ENCODE measurements at places on chromosomes 2 and 18.

GRCh38 chr2:235512699-235513053 is 18.8 kb downstream of the AGAP1 start:
- DNase-seq: no peak

DNA sequence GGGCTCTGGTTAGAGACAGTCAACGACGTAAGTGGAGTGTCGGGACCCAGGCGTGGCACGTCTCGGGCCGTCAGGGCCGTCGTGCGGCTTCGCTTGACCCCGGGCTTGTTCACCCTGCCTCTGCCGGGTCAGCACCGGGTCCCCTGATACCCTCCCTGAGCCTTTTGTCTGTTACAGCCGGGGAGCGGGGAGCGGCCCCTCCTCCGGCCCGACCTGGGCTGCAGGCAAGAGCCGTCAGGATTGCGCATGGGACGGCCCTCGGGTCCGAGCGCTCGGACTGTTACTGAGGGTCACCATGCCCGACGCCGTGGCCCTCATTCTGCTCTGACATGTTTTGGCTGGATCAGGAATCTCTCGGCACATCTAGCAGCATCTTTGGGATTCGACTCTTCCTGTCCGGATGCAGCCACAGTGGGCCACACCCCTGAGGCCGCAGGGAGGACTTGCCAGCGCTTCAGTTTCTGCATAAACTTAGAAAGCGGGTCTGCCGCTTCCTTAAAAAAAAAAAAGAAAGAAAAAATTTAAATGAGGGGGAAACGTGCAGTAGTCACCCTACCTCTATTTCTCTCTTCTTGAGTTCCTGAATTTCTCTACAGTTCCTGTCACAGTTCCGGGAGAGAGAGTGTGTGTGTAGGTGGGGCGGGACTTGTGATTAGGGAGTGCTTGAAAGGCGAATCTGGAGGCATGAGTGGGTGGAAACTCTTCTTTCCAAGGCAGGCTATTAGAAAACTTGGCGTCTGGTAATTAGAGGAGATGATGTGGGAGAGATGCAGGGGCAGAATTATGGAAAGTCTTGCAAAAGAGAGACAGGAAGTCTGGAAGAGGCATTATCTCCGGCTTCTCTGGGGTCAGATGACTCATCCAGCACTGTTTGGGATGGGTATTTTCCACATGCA is 909 bp downstream of the TMEM87B start:
- DNase-seq: no peak

DNA sequence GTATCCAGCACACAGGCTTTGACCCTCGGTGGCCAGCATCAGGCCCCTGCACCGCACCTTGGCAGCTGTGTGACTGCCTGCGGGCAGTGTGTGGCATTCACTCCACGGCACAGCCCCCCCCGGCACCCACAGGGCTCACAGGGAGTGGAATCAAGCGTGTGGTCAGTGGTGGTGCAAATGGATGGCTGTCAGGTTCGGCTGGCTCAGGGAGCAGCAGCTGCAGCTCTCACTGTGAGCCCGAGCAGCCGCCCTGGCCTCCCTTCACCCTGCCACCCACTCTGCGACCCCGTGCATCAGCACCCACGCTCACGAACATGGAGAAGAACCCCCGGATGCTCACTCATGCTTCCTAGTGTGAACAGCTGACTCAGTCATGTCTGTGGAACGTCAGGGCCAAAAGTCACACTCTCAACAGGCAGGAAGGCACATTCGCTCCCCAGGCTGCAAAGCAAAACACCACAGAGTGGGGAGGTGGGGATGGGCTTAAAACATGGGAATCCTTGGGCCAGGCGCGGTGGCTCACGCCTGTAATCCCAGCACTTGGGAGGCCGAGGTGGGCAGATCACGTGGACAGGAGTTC is 41.5 kb upstream of the GPC1 start:
- no peak for DNase-seq

DNA sequence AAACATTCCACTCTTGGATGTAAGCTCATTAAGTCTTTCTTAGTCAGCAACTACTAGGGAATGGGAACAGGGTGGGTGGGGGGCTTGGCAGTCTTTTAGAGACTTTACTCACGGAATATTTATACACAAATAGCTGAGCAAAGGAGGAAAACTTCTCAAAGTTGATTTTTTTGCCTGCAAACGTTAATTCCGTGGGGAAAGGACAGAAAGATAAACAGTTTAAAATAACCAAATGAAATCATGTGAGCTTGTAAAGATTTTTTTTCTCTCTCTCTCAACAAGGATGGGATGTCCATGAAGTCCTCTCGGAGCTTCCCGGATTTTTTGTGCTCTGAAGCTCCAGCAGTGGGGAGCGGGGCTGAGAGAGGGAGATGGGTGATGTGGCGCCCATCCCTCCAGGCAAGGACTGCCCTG is 32.2 kb upstream of the MAT2A start:
- DNase-seq: no peak

DNA sequence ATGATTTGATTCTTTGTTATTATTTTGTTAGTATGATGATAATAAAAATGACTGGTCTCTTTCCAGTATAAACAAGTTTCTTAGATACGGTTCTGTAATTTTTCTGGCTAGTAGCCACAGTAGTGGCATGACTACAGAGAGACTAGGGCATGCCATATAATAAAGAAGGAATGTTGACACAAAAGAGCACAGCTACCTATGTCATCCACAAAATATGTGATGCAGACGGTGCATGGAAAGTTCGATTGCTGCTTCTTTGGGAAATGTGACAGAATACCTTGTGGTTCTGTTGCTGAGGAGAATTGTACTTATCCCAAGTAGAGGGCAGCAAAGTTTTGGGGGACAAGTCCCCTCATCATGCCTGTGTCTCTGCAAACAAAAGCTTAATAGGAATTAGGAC is 26.1 kb upstream of the SETBP1 start:
- no peak for DNase-seq

GRCh38 chr18:6734726-6735430 is 5.4 kb downstream of the ARHGAP28 start:
- DNase-seq: no peak

DNA sequence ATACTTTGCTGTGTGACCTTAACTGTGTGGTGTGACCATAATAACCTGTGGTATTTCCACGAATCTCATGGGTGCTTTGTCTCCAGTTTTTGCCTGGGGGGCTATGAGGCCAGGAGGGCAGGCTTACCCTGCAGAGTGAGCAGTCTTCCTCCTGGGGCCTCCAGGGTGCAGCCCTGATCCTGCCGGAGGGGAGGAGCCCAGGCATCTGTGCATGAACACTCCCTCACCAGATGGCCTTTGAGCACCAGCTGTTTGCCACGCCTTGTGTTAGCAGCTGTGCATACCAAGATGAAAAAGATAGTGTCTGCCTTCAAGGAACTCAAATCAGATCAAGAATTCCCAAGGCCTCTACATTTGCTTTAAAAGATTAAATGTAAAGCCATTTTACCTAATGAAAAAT is 75.0 kb upstream of the RBM44 start:
- no peak for DNase-seq

GRCh38 chr18:59049721-59050660 is 89.7 kb upstream of the SEC11C start:
- DNase-seq: no peak

DNA sequence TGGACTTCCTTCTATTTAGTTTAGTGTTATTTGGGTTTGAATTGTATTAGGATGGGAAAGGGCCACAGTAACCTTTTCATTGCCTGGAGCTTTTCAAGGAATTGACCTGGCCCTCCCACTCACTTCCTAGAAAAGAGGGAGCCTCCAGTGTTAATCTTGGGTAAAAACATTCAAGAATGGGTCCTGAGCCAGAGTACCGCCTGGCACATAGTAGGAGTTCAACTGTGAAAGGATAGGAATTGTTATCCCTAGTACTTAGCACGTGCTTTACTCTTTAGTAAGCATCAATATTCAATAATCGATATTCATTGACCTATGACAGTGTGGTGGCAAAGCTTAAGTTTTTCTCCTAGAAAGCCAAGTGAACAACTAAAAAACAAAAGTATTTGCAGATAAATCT is 179.9 kb downstream of the IRS1 start:
- DNase-seq: no peak

DNA sequence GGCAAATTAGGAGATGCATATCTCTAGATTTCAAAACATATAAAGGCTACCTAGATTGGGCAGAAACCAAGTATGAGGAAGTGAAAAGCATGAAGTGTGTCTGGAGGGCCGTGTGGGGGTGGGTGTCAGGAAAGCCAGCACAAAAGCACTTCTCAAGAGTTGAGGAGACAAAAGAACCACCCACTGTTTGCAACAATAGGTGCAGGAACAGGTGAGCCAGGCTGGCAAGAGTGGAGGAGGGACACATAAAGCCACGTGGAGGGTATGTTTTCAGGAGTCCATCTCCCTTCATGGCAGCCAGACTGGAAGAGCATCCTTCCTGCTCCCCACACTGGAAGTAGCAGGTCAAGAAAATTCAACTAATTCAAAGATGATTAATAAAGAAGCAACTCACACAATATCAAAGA is 96.4 kb downstream of the CERS6 start:
- no peak for DNase-seq

GRCh38 chr2:134491771-134492441 is 226.9 kb downstream of the TMEM163 start:
- DNase-seq: no peak

GRCh38 chr2:112622528-112622849 is 23.2 kb upstream of the SLC20A1 start:
- no peak for DNase-seq

DNA sequence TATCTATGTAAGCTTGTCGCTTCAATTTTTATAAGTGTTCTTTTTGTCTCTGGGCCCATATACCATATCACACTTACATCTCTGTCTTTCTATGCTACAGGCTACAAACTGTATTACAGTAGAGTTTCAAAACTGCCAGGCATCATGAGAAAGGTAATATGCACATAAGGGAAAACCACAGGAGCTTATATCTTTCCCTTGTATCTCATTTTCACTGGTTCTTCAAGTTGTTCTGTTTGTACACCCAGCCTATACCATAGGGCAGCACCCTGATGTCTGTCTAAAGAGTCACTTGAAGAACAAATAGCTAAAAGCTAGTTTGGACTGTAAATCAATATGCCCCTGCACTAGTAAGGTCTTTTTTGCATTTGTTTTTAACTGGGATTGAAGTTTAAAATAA is 366.7 kb downstream of the FIGN start:
- DNase-seq: no peak

GRCh38 chr2:227324642-227324994 is 433 bp upstream of the MFF start:
- DNase-seq: no peak

DNA sequence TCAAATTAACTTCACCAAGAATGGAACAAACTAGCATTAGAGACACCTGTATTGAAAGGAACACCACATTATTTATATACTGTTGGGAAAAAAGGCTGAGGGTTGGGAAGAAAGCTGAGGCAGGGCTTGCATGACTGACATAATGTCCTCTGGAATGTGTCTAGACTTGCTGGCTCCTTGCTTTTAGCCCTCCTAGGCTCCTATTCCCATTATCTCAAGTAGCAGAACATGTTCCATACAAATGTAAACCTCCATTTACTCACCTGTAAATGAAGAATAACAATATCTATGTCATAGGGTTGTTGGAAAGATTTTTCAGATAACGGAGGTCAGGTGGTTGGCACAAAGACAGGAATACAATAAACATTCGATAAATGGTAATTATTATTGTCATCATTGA is 976 bp upstream of the ACADL start:
- no peak for DNase-seq

GRCh38 chr2:129894616-129895015 is 84.8 kb upstream of the RAB6C start:
- no peak for DNase-seq

DNA sequence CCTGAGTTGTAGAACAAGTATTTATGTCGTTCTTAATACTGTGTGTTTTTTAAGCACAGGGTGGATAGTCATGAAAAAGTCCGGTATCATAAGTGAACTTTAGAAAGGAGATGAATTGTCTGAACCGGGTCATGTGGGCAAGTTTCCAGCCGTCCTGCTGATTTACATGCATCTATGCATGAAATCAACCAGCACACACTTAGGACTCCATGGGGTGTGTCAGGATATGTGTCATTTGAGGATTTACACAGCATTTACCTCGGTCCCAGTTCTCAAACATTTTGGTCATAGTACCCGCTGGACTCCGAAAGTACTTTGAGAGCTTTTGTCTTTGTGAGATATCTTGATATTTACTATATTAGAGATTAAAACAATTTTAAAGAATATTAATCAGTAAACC is 47.5 kb upstream of the TWSG1 start:
- DNase-seq: no peak

DNA sequence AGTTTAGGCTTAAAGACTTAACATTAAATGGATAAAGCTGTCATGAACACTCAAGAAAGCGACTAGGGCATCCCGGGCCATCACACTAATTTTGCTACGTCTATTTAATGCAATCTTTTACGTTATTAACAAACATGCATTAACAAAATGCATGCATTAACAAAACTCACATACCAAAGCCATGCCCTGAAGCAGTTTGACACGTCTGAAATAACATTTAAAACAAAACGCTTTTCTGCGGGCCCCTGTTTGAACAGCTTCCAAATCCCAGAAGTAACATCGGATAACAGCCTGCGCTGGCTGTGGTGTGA is 458 bp downstream of the B4GALT6 start:
- no peak for DNase-seq

DNA sequence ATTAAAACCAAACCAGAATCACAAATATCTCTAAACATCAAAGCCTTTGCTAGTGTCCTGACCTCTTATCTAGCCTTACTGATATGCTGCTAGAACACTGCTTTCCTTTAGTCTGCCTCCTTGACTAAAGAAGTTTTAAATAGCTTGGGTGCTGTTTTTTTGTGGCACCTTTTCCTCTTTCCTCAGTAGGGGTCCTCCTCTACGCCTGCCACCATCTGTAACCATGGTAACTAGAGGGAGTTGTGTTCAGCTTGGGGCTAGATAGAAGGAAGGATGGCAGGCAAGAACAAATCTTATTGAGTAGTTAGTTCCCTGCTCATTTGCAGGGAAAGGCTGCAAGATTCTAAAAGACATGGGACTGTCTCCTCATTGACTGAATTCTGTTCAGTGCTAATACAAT is 86.0 kb downstream of the TAF4B start:
- DNase-seq: no peak

DNA sequence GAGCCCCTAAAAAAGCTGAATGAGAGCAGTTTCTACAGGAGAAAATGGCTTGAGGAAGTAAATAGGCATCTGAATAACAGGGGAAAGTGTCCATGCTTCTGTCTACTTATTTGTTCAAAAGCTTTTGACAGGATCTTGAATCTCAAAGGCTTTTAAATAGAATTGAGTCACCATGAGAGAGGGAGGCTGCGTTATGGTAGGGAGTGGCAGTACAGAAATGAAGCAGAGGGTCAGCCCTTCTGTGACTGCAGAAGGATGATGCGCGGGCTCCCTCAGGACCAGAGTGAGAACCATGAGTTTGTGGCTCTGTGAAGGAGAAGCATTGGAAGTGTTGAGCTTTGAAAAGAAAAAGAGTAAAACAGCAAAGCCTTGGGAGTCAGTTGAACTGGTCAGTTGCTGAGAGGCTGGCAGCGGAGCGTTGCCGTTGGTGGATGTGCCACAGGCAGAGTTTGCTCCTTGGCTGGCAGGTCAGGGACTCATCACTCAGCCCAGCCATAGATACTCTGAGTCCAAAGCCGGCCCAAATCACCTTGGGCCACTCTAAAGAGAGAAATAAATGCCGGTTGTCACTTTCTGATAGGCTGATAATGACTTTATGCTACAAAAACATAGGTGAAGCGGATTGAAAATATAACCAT is 17.4 kb downstream of the COPS7B start:
- DNase-seq: no peak
